ENCODE measurements at places on chromosomes 7 and 10.

DNA sequence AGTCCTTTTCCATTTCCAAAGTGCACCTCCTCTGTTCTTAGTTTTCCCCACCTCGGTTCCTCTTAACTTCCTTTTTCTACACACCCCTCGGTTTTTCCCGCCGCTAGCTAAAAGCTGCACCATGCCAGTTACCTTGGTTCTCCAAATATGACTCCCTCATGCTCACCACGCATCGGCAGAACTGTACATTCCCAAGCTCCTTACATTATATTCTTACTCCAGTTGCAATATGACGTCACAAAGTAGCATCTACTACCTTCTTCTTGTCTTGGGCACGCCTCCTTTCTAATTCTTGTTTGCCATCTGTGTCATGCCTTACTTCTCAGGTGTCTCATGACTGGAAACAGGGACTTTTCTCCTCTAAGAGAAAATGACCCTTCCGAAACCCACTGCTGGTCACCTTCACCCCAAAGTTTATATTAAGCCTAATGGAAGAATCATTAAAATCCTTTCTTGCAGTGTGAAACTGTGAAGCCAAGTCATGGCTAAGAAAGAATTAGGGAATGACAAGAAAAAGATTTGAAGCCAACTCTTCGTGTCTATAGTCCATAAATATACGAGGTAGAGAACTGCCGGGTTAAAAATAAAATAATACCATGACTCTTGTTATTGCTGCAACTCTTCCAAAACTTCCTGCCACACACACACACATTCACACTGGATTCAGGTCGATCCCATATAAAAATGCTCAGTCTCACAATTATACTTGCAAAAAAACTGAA is 1.7 kb downstream of the ESYT2 start:
- no peak for DNase-seq

DNA sequence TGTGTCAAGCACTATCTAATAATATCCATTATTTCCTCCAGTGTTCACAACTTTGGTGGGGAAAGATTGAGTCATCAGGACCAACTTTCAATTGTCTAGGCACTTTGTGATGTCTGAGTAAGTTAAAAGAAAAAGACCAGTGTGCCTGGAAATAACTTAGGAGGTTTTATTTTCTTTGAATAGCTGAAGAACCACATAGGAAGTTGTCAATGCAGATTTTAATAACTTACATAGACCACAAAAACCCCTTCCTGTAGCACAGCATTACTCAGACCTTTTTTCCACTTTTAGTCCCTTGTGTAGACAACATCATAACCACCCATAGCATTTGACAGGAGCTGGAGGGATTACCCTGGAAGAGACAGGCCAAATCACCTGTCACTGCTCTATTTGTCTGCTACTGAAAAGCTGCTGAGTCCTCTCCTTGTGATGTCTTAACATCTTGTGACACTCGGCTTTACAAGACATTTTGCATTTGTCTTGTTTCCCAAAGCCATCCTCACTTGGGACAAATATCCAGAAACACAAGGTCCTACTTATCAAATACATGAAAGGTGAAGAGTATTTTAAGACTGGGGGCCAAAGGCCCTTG is 241.5 kb upstream of the PTER start:
- no peak for DNase-seq

DNA sequence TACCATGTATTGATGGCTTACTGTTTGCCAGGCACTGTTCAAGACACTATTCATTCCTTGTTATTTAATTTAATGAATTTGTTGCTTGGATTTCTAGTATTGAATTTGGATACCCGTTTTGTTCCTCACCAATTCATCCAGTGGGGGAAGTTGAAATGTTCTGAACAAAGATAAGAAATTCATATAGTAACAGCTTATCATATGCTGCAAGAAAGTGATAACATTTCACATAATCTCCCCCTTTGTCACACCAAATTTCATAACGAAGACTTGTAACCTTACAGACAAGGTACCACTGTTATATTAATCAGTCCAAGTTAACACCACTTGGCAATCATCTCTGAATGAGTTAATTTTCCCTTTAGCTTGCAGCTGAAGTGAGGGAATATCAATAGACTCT is 42.1 kb downstream of the SCIN start:
- DNase-seq = no peak

- no peak for DNase-seq
Observed at GRCh38 chr7:4169455-4169854, 512.6 kb upstream of the FOXK1 start.

GRCh38 chr7:97003262-97004246 is 1.8 kb upstream of the DLX6 start:
- no peak for DNase-seq

- no peak for DNase-seq
Observed at GRCh38 chr10:103353281-103353680, 2.3 kb upstream of the PCGF6 start.

- no peak for DNase-seq
Observed at GRCh38 chr7:129777195-129777844, 165.8 kb downstream of the NRF1 start.

- peak; percentile 67 for DNase-seq
Observed at GRCh38 chr7:47227762-47228177, 354.1 kb downstream of the TNS3 start.

All from GM04503 (cell line).